ENCODE measurements at places on chromosomes 4 and X.

GRCh38 chrX:130032552-130032951, 50.1 kb downstream of the BCORL1 start:
- no peak for DNase-seq

GRCh38 chr4:123706973-123707372, 310.4 kb downstream of the SPRY1 start:
- DNase-seq, result no peak

GRCh38 chr4:107404591-107405300, 315.3 kb downstream of the PAPSS1 start:
- DNase-seq, result no peak

DNA sequence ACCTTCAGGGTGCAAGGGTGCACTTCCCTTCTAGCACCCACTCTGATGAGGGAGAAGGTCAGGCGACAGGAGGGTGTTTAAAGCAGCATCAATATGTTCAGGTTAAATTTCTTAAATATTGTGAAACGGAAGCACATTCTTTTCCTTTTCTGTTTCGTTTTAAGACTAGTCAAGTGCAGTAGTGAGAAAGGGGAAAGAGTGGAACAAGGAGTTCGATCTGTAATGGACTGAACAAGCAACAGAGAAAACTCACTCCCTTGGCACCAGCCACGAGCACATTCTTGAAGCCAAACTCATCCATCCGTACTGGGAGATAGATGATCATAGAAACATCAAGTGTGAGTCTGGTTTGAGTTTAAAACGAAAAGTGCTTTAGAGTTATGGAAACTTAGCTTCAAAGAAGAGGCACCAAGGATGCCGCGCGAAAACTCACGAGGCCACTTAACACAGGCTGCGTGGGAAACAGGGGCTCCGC, 815 bp downstream of the FAM53A start:
- DNase-seq, result no peak

DNA sequence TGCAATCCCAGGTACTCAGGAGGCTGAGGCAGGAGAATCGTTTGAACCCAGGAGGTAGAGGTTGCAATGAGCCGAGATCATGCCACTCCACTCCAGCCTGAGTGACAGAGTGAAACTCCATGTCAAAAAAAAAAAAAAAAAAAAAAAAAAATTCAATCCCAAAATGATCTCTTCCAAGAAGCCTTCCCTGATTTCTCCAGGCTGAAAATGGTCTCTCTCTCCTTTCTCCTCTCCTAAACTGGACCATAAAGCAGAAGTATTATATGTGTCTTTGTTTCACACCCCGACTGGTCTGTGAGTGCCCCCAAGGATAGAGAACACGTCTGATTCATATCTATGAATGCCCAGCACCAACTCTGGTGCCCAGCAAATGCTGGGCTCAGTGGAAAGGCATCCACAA, 17.3 kb upstream of the KDM5C start:
- DNase-seq, result no peak

Measured in NCI-H187 (cell line).